Effector CD4-positive, alpha-beta T cell (primary cell): ENCODE measurements at places on chromosomes 7 and 10.

- DNase-seq, result no peak
Measured at GRCh38 chr10:109178591-109178990, 744.7 kb downstream of the XPNPEP1 start.

GRCh38 chr10:89216056-89216455 is 8.9 kb upstream of the CH25H start:
- no peak for DNase-seq

DNA sequence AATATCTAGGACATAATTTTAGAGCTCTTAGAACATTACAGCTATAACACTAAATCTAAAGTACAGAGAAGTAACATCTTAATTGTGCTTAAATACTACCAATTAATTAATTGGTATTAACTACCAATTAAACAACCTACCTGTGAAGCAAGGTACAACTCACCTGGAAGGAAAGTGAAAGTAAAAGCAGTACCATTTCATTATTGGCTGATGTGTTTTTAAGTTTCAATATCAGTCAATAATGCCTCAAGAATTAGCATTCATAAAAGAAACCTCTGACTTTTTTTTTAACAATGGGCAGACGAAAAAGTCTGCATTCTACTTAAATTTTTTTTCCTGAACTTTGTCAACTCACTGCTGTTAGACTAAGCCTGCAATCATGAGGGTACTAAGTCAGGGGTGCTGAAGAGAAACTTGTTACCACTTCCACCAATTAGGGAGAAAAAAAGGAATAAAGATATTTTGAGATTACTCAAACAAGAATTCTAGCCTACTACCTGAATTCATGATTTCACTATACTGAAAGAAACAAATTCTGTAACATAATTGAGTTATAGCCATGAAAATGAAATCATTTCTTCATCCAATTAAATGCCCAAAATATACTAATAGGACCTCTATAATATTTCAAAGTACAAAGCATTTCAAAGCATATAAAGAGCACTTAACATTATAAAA is 19.9 kb downstream of the UPF2 start:
- no peak for DNase-seq

- no peak for DNase-seq
Measured at GRCh38 chr7:48481235-48481634, 310.0 kb downstream of the ABCA13 start.

GRCh38 chr7:42914009-42914408 is 2.1 kb upstream of the C7orf25 start:
- DNase-seq, result no peak

DNA sequence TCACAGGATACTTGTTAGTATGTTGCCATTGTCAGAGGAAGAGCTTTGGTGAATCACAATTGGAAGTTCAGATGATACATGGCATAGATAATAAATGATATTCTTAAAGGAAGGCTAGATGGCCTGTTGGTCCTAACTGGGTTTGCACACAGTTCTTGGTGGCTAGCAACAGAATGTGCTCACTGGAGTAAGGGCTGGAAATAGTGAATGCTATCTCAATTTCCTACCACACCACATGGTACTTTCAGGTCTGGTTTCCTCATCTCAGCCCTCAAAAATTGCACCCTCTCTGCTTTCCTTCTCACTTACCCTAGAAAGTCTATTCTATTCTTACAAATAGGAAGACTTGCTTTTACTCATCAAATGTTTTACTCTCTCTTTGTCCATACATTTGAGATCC is 622.5 kb downstream of the ANKRD7 start:
- DNase-seq, result no peak

DNA sequence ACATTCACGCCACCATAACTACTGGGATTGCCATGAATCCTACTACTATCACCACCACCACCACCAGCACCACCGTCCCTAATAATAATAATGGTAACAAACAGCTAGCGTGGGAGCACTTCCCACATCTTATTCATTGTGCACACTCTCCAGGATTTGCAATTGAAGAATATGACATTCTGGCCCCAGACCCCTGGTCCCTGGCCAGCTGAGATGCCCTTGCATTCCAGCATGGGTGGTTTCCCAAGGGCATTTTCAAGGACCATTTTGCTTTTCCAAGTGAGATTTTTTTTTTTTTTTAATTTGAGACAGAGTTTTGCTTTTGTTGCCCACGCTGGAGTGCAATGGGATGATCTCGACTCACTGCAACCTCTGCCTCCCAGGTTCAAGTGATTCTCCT is 14.7 kb downstream of the CTBP2 start:
- no peak for DNase-seq

GRCh38 chr10:86299562-86299961 is 67.0 kb downstream of the GRID1 start:
- DNase-seq, result no peak

DNA sequence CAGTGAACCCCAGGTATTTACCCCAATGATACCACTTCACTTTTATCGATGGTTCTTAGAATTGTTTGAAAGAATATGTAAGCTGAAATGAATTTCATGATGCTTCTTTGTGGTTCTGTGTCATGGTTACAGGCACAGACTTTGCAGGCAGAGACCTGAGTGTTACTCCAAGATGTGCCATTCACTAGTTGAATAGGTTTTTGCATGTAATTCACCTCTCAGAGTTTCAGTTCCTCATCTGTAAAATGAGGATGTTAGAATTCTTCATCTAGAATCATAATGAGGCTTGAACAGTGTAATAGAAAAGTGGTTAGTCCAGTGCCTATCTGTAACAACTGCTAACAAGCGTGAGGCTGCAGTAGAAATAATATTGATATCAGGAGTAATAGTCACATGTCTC is 54.6 kb downstream of the VSTM2A start:
- DNase-seq, result no peak

GRCh38 chr7:34109936-34110780 is 204.8 kb downstream of the BMPER start:
- DNase-seq, result no peak

GRCh38 chr10:99524736-99525380 is 7.9 kb upstream of the NKX2-3 start:
- DNase-seq, result no peak

DNA sequence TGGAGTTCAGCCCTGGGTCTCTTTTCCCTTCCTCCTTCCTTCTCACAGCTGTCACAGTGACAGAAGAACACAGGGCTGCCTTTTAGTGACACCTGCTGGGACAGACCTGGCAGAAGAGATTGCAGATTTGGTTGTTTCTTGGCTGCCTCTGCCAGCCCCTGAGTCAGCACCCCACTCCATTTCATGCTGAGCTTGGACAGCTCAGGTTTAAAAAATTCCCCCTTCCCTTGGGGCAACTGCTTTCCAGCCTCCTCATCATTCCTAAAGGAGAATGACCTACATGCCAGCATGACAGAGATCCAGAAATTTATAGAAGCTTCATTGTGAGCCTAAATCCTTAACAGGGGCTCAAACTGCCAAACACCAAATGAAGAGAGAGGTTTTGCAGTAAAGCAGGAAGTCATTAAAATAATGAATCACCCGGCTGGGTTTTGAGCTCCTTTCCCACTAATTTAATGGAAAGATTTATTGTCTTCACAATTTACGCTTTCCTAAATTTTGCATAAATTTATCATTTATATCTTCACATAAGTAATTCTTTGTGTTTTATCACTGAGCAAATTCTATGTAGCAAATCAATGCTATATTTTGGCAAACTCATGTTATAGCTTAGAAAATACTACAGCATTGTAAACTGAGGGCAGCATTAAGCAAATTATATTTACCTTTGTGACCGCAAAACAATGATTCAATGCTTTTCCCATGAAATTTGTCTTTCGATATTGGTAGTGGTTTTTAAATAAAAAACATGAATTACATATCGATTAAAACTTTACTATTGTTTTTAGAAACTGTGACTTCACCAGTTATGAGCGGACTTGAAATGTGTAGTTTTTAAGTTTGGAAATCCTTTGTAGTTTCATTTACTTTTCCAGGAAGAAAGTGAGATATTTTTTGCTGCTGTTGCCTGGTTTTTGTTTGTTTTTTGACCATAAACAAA is 399.5 kb upstream of the ANKRD30A start:
- DNase-seq, result no peak

- no peak for DNase-seq
Measured at GRCh38 chr10:71755179-71755879, 18.0 kb downstream of the VSIR start.

DNA sequence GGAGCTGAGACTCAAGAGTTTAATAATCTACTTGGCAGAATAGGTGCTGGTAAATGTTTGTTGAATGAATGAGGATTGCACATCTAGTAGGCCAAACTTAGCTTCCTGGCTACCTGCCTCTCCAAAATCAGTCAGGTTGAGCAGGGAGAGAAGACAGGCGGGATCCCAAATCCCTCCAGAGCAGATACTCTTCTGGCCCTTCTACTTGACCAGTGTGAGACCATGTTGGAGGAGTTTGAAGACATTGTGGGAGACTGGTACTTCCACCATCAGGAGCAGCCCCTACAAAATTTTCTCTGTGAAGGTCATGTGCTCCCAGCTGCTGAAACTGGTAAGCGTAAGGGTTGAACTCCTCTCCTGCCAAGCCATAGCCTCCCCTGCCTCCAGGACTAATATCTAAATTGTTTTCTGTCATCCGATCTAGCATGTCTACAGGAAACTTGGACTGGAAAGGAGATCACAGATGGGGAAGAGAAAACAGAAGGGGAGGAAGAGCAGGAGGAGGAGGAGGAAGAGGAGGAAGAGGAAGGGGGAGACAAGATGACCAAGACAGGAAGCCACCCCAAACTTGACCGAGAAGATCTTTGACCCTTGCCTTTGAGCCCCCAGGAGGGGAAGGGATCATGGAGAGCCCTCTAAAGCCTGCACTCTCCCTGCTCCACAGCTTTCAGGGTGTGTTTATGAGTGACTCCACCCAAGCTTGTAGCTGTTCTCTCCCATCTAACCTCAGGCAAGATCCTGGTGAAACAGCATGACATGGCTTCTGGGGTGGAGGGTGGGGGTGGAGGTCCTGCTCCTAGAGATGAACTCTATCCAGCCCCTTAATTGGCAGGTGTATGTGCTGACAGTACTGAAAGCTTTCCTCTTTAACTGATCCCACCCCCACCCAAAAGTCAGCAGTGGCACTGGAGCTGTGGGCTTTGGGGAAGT is 2.2 kb upstream of the MBLAC1 start:
- no peak for DNase-seq

DNA sequence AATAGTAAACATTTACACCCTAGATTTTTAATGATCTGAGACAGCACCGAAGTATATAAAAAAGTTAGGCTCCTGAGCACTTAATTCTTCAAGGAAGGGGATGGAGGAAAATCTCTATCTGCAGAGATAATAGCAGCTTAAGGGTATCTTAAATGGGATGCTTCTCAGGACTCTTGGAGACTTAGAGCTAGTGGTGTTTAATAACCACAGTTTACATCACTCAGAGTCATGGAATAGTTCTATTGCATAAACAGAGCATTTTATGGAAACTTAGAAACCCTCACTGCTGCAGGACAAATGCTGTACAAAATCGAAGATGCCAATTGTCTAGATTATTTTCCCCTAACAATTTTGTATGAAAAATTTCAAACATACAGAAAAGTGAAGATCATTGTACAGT is 398.9 kb upstream of the GALNT17 start:
- DNase-seq, result no peak

- DNase-seq, result no peak
Measured at GRCh38 chr10:51471271-51471670, 228.1 kb downstream of the CSTF2T start.

DNA sequence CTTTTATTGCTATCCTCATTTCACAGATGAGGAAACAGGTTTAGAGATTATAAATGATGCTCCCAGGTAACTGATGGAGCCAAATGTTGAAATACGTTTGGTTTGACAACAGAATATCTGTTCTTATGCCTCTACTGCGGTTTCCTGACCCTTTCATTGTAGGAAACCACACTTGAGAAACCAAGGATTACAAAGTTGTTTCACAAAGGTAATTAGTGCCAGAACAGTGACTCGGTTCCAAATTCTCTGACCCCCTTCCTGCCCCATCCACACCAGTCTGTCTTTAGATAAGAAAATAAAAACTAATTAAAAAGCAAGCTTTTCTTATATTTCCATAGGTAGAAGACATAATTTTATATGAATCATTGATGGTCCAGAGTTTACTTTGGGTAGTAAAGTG is 393.7 kb upstream of the MBL2 start:
- DNase-seq, result no peak

DNA sequence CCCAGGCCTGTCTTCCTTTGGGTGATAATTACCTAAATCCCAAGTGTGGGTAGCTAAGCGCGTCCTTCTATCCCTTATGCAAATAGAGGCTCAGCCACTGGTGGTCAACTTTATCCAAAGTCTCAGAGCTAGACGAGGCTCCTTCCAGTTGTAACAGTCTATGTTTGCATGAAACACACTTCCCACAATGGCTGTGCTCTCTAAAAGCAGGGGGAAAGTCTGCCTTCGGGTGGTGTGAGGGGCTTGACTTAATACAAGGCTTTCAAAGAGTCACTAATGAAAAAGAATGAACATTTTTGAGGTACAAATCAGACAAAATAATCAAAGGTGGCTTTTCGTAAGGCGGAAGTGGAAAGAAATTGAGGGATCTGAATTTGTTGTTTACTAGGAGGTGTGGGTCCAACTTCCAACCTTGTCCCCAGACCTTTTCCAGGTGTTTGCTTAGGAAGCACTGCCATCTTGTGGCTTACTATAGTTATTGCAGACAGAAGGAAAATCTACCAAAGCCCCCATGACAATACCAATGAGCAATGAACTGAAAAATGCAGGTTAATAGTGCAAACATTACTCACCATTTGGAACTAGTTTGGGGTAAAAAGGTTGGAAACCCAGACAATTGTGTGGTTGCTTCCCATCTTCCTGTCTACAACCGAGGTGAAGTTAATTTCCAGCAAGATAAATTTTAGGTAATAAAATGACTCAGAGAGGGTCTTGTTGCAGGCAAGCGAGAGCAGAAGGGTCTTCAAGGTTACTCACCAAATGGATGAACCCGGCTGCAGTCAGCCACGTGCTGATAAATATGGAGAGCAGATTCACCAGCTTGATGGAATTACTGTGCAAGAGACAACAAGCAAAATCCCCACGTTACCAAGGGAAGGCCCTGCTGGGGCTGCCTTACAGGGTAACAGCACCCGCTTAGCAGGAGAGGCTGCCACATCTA is 525.7 kb downstream of the KCNMA1 start:
- no peak for DNase-seq

GRCh38 chr10:89548673-89549072 is 13.3 kb upstream of the SLC16A12 start:
- no peak for DNase-seq
